M059J (cell line): ENCODE measurements at places on chromosomes 16 and 17. TPM values are rescaled to one million over a fixed set of nuclear protein-coding genes. Genes with fewer than 3 reads are reported as not detected.

ZNF423 gene
- 0.02 and 0.20 TPM in 2 replicates for total RNA-seq

CTF1 gene
- total RNA-seq: 0.42 TPM in 1 of 2 replicates, not detected in the other

CLDN6 gene
- 0.27 and 0.34 TPM in 2 replicates for total RNA-seq

POLDIP2 gene
- 119 and 121 TPM in 2 replicates for total RNA-seq

NACA2 gene
- not detected in 2 replicates for total RNA-seq

FN3K gene
- 0.64 TPM in 1 of 2 replicates, not detected in the other for total RNA-seq

ZNF500 gene
- 7.1 and 13.3 TPM in 2 replicates for total RNA-seq

DNA sequence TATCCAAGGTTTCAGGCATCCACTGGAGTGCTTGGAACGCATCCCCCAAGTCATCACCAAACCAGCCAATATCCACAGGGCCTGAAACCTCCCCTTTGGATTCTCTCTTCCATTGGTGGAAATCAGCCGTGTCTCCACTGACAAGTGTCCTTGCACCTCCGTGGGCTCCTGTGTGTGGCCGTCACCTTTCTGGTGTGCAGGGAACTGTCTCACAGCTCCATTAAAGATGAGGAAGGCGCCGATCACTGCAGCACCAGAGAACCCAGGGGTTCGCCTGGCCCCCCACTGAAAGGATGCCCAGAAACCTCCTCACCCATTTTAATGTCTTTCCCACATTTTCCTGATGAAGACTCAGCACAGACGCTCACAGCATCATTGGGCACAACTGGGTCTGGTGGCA is 17.8 kb upstream of the METRNL start:
- no peak for DNase-seq

- DNase-seq: no peak
Measured at GRCh38 chr17:74226252-74226651, 12.9 kb downstream of the TTYH2 start.

DNA sequence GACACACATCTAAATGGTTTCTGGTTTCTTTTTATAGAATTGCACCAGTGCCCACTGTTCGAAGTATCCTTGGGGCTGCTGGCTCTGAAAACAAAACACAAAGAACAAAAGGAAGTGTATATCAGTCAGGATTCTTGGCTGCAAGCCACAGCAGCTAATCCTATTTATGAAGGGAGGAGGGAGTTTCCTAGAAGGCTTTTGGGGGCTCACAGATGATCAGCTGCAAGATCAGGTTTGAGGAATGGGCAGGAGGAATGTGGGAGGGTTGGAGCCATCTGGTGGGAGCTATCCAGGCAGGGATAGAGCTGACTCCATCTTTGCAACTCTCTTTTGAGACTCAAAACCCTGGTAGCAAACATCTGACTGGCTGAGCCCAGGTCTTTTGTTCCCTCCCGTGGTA is 118.3 kb upstream of the EEF2KMT start:
- DNase-seq: peak; percentile 25

DNA sequence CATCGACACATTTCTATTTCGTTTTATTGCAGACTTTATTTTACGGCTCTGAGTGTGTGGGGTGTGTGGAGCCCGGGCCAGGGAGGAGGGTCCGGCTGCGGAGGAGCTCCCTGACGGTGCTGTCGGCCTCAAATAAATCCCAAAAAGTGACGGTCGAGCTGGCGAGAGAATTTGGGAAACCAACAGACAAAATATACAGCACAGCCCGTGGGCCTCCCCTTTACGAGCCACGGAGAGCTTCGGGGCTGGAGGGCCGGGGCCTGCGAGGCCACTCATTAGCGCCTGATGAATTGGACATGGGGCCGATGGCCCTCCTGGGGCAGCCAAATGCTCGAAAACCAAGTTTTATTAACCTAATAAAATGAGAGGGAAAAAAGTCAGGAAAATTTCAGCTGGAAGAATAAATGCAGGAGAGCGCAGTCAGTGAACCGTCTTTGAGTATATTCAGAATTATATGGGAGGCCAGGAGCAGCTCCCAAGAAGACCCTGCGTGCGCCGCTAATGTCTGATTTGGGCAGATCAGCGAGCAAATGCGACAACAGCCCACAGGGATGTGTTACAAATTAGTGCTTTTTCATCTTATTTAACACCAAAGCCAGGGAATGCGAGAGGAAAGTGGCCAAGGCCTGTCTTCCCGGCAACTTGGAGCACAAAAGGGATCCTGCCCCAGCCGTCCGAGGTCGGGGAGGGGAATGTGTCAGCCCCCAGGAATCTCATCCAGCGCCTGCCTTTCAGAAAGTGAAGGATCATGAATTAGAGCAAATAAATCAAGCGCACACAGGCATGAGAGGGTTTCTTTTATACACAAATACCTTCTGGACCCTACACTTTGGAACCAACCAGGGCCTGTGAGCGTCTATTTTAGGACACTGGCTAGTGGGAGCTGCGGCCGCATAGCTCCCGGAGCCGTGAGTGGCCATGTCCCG is 249.1 kb downstream of the C16orf95 start:
- DNase-seq: peak; percentile 25

DNA sequence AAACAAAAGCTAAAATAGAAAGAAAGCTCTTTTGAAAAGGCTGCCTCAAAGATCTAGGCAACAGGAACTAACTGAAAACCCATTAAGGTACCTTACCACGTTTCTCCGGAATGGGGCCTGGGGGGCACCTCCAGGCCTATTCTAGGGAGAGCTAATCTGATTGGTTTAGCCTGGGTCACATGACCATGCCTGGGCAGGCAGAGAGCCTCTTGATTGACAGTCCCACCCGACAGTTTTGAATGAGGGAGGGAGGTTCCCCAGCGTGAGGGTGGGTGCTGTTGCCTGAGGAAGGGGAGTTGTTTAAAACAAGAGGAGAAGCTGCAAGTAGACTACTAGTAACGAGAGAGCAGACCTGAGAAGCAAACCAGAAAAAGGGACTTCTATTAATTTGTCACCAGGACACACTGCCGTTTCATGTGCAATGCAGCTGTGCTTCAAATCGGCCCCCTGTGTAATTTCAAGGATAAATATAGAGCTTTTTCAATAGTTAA is 143.4 kb upstream of the HS3ST2 start:
- DNase-seq: peak; percentile 20

DNA sequence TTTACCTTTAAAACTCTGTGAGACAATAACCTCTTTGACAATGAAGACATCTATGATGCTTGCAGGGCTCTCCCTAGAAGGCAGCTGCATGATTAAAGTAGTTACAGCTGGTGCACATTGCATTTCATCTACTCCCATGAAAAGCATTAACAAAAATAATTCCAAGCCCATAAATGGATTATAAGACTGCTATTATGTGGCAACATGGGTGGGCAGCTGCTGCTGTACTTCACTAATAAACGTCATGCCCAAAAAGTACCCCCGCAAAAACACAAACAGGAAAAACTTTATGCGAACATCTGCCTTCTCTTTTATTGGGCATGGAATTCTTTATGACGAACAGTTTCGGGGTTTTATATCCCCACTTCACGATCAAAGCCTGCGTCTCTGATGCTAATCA is 224.9 kb downstream of the CA10 start:
- no peak for DNase-seq

DNA sequence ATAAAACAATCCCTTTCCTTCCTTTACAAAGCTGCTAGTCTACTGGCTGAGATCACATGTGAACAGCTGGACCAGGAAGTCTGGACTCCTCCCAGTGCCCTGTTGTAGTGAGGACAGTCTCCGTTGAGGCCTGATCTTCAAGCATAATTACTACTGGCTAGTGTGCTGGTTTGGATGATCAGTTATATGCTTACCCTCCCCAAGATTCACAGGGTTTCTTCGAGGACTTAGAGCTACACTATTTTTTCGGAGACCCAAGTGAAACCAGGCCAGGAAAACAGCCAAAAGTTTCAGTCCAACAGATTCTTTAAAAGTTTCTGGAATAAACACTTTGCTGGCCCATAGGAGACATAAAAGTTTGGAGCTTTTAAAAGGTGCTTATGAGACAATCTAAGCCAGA is 194.9 kb upstream of the CDH11 start:
- DNase-seq: peak; percentile 39

GRCh38 chr17:80923211-80924110 is 68.2 kb upstream of the CHMP6 start:
- DNase-seq: no peak

DNA sequence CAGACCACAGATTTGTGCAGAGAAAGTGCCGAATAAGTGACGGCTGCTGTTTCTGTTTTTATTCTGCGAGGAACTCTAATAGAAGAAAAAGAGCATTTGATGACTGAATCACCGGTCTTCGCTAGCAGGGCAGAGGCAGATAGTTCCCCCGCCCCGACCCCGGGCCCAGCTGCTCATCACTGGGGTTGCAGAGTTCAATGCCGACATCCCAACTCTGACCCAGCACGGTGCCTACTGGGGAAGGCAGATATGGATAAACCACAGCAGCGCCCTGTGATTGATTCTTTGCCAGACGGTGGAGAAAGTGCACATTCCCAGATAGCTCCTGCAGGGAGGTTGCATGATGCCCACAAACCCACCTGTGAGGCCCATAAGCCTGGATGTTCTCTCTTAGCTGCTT is 357.9 kb upstream of the HSBP1 start:
- DNase-seq: no peak

GRCh38 chr17:40604327-40605080 is 39.2 kb upstream of the CCR7 start:
- no peak for DNase-seq

DNA sequence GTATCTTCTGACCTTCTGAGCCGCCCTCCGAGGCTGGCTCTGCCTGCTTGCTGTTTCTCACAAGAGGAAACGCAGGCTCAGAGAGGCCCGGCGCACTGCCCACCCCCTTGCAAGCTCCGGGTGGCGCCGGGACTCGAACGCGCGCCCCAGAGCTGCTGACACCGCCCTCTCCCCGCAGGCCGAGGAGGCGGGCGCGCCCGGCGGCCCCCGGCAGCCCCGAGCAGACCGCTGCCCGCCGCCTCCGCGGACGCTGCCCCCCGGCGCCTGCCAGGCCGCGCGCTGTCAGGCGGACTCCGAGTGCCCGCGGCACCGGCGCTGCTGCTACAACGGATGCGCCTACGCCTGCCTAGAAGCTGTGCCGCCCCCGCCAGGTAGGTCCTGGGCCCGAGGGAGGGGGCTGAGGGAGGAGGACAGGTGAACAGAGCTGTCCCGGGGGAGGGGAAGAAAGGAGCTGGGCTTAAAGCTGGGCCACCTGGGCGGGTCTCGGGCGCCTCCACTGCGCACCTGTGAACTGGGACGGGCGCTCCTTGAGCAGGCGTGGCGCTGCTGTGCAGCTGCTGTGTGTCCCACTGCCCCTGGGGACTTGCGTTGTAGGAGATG is 18.2 kb downstream of the WFDC1 start:
- no peak for DNase-seq

DNA sequence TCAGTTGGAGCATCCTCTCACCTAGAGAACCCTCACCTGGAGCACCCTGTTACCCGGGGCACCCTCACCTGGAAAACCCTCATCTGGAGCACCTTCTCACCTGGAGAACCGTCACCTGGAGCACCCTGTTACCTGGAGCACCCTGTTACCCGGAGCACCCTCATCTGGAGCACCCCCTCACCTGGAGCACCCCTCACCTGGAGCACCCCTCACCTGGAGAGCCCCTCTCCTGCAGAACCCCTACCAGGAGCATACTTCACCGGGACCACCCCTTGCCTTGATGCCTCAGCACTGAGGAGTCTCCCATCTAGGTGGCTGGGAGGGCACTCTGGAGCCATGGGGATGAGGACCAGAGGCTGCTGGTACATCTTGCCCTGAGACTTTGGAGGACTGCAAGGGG is 3.4 kb upstream of the FBXL16 start:
- no peak for DNase-seq

DNA sequence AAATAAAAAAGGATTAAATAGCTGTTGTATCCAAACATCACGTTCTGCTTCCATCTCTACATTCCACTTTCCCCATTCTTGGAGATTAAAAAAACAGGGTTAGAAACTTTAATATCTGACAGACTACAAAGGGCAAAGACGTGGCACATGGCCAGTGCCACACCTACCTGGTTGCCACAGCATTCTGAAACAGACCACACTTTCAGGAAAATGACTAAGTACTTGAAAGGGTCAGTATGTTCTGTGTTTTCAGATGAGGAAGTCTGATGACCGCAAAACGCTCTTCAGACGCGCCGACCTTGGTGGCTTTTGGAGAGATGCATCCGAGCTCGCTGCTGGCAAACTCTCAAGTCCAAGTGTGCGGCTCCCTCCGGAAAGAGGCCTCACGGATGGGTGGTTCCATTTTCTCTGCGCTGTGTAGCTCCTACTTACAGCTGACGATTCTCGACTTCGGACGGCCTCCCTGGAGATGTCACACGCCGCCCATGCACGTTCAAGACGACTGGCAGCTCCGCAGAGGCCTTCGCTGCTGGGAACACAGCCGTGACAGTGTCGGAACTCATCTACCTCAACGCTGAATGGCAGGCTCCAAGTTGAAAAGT is 15.5 kb downstream of the MAP1LC3B start:
- peak; percentile 57 for DNase-seq

DNA sequence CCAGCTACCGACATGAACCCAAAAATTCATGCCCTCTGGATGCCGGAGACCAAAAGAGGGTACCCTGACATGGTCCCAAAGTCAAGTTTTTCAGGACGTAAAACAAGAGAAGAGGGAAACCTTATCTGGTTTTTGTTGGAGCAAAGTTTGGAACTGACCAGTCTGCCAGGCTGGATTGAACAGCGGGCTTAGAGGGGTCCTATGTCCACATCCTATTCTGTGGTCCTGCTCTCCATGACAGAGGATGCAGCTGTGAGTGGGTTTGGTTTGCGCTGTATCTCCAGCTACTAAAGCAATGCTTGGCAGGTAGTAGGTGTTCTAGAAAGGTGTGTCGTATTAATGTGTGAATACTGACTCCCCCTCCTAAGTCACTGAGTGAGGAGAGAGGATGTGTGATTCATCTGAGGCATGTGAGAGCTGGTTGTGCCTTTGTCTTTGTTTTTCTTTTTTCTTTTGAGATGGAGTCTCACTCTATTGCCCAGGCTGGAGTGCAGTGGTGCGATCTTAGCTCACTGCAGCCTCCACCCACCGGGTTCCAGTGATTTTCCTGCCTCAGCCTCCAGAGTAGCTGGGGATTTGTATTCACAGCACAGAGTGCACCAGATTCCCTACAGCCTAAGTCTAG is 31.0 kb downstream of the PMM2 start:
- no peak for DNase-seq

DNA sequence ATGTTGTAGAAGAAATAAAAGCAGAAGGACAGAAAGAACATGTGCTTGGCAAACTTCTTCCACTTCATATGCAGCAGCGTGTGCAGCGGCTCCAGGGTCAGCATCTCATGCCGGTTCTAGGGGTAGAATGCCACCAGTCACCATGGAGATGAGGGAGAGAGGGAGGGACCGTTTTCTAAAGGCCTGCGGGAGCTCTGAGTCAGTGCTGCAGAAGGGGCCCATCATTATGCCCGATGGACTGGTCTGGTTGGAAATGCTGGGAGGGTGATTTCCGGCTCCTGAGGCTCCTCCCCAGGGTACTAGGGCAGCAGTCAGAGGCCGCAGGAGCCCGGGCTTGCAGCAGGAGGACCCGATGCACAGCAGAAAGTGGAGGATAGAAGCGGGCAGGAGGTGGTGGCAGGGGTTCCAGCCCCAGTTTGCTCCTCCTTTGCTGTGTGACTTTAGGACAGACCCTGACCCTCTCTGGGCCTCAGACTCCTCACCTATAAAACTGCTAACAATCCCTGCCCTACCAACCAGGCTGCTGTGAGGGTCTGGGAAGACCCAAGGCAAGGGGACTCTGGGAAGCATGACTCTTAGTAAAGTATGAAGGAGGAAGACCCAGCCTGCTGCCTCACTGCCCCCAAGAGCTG is 28.6 kb downstream of the TRPV3 start:
- DNase-seq: peak; percentile 33
